AG10803 (cell line): ENCODE measurements at places on chromosomes 2 and 18.
A peak's percentile ranks its signal among the peaks of the same experiment; 100 is the strongest.

DNA sequence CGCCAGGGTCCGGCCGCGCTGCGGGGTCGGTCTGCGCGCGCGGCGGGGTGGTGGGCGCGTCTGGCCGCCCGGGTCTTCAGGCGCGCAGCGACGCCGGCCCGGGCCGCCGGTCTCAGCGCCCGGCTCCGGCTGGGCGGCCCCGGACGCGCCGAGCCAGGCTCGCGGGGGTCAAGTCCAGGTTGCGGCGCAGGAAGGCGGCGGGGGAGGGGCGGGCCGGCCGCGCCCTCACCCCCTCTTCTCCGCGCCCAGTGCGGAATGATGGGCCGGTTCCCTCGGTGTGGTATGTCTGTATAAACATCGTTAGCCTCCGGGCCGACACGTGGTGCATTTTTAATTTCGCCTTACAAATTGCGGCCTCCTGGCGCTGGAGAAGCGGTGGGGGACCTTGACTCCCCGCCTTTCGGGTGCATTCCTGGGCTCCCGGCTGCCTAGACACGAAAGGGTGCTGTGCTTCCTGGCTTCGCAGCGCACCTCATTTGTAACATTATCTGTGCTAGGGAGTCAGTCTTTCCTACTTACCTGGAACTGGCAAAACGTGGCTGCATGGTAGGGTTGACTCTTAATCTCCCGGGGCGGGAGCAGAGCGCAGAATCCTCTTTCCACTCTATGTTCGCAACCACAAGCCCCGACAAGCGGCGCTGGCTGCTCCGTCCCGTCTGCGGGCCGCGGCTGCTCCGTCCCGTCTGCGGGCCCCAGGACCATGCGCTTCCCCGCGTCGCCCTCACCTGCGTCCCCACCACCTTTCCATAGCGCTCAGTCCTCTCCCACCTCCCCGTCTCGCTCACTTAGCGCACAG lies 69.0 kb downstream of the CTAGE1 start:
- DNase-seq = peak; percentile 63

DNA sequence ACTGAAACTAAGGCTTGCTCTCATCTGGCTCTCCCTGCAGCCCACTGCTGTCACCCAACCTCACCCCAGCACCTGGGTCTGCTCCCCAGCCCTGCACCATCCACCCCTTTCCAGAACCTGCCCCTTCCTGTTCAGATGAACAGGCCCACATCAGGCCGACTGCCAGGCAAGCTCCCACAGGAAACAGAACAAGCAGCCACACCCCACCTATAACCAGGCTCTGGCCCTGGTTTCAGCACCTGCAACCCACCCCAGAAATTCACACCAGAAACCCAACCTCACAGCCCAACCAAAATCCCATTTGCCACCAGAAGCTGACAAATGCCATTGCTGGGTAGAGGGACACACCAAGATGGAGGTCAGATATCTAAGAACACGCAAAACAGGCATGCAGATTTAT lies 159.2 kb upstream of the ID2 start:
- no peak for DNase-seq

DNA sequence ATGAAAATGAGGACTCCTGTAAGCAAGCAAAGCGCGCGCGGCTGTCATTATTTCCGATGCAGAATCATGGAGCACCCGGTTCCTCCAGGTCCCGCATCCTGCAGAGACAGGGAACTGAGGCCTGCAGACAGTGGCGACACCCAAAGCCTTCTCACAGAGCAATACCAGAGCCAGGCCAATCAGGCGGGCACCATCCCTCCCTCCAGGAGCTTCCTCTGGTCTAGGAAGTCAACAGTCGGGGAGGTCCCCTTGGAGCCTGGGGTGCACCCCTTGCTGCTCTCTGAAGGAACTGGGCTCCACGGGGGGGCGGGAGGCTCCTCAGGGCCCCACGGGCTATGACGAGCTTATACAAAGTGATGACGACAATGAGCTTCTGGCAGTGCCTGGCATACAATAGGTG lies 60.3 kb upstream of the HPCAL1 start:
- no peak for DNase-seq

GRCh38 chr2:165718610-165719210 lies 75.3 kb downstream of the GALNT3 start:
- DNase-seq = no peak

- peak; percentile 46 for DNase-seq
Observed at GRCh38 chr2:39837856-39838453, 58.9 kb upstream of the THUMPD2 start.

DNA sequence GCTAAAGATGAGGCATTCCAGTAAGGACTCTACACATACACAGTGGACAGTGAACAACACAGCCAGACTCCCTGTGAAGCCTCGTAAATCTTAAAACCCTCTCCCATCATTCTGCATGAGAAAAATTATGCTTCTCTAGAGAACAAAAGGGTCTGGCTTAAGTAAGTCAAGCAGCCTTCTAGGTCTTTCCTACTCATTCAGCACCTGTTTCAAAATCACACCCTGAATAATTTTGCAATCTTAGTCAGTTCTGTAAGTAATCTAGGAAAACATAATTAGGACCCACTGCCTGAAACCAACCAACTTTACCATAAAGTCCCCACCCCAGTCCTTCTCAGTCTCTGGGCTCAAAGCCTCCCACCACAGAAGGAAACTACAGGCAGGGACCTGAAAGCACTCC lies 19.7 kb downstream of the IAH1 start:
- no peak for DNase-seq

DNA sequence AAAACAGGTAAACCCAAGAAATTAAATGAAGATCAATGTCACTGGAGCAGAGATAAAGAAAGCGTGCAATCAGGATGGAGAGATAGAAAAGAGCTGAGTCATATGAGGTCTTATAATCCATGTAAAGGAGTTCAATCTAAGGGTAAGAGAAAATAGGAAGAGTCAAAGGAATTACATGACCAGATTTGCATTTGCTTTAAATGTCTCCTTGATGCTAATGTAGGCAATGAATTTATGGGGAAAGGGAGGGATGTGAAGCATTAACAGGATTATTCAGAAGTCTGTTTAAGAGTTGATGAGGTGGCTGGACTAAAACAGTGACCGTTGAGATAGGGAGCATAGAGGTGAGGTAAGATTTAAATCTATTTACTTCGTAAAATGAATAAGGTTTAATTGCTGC lies 623.1 kb downstream of the MBD2 start:
- no peak for DNase-seq

DNA sequence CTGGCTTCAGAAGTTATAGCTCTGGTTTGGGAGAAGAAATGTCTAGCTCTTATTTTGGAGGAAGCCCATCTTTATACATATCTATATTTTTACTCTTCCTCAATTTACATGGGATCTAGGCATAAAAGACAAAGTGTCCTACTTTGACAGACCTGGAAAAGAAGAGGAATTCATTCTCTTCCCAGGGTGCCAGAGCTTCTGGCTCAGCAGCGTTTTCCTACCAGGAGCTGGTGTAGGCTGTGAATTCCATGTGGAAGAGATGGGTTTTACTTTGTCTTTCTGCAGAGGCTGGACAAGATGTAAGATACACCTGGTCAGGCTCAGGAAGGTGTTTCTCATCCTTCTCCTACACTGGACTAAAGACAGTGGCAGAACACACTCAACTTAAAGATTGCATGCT lies 50.2 kb upstream of the LYPD6B start:
- DNase-seq = no peak

DNA sequence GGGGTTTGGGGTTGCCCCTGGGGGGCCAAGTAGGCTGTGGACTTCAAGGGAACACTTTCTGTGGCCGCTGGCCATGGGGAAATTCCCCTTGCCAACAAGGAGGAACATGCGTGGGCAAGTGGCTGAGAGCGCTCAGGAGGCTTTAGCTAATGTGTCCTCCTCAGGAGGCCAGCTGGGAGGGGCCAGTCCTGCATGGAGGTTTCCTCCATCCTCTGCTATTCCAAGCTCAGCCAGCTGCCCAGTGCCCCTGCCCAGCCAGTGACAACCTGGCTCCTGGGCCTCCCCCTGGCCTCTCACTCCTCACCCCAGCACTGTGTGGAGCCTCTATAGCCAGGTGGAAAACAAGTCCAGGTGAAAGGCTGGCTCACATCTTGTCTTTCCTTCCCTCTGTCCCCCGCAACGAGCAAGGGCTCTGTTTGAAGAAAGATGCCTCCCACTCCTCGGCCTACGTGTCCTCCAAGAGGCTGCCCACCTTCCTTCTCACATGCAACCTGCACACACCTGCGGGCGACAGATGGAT lies 64.4 kb upstream of the DAPL1 start:
- DNase-seq = no peak

GRCh38 chr2:109284826-109285225 lies 155.8 kb downstream of the SH3RF3 start:
- peak; percentile 82 for DNase-seq

DNA sequence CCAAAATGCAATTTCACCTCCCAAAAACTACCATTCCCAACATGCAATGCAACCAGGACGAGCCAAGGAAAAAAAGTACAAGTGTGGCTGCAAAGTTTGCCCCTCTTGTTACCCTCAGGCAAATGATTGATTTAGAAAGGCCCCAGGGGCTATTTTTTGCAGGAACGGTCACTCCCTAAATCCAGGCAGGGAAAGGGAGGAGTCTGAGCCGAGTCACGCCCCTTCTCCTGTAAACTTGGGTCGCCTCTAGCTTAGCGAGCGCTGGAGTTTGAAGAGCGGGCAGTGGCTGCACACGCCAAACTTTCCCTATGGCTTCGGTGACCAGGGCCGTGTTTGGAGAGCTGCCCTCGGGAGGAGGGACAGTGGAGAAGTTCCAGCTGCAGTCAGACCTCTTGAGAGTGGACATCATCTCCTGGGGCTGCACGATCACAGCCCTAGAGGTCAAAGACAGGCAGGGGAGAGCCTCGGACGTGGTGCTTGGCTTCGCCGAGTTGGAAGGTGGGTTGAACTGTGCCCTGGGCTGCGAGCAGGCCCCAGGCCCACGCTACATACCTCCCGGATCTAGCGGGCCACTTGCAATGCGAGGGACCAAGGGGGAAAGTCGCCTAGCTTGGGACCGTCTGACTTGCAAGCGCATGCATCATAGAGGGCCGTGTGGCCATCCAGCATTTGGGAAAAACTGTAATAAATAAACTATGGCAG lies at the start of gene GALM:
Gene GALM (plus strand): TSS at position 261 of the 702 bp plus-strand sequence. CDS start 48 bp downstream, at position 309.
- DNase-seq = peak; percentile 92

DNA sequence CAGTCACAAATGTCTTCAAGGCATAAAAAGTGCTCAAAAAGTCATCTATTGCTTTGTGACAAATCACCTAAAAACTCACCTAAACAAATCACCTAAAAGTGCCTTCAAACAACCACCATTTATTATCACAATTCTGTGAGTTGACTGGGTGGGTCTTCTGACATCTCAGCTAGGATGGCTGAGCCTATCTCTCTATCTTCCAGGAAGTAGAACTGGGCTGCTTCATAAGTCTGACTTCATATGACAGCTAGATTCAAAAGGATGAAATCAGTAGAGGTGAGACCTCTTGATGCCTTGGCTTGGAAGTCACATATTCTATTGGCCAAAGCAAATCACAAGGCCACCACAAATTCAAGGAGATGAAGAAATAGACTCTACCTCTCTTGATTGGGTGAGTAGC lies 199.2 kb upstream of the SLC39A10 start:
- no peak for DNase-seq
